ENCODE measurements at places on chromosomes 3 and 15.

DNA sequence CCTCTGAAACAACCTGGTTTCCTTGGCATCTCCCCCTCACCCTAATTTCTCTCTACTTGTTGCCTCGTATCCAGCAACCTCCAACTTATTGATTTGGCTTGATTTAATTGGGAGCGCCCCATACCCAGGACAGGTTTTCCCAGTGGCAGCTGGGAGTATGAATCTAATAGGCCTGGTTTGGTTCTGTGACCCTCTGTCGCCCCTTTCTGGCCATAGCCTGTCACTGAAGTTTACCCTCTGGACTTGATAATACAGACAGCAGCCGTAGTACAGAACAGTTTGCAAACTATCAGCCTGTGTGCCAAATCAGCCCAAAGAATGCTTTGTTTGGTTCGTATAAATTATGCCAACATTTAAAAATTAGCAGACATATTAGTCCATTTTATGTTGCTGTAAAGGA, 525.1 kb upstream of the GOLIM4 start:
- DNase-seq: no peak

- no peak for DNase-seq
These were observed 75.5 kb downstream of the MSL2 start for GRCh38 chr3:136120373-136121348.

- DNase-seq: peak; percentile 34
These were observed 93.9 kb downstream of the RBPMS2 start for GRCh38 chr15:64681424-64682024.

DNA sequence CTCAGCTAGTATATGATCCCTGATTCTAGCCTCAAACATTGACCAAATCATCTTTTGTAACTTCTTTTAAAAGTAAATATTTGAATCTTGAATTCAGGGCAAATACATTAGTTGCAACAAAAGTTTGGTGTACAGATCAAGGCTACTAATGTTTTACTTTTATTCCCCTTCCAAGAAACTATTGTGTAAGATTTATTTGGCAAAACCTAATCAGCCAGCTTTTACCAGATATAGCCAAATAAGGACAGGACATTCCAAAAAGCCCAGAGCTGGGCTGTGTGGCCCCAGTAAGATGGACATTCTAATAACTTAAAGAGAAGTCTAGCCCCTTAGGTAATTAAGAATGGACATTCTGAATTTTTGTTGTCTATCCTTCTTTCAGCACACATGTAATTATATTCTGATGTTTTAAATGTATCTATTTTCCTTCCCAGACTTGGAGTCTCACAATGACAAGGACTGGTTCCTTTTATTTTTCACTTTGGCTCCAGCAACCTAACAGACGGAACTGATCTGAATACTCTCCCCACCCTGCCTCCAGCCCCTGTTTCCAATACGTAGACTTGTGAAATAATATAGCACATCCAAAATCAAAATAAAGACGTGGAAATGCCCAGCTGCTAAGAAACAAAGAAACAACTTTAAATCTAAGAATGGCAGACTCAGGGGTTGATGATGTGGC, 48.1 kb downstream of the STARD5 start:
- DNase-seq: no peak

- no peak for DNase-seq
These were observed 74.7 kb downstream of the SNRK start for GRCh38 chr3:43361077-43361476.

- no peak for DNase-seq
These were observed 6.9 kb downstream of the CYFIP1 start for GRCh38 chr15:22973286-22973685.

- DNase-seq: no peak
These were observed 108.9 kb downstream of the CCNL1 start for GRCh38 chr3:157051055-157051454.

- DNase-seq: no peak
These were observed 25.4 kb downstream of the COMMD2 start for GRCh38 chr3:149726716-149727407.

GRCh38 chr3:99534951-99535704, 103.3 kb upstream of the COL8A1 start:
- DNase-seq: no peak

- no peak for DNase-seq
These were observed 53.3 kb downstream of the RARB start for GRCh38 chr3:25481386-25481785.

DNA sequence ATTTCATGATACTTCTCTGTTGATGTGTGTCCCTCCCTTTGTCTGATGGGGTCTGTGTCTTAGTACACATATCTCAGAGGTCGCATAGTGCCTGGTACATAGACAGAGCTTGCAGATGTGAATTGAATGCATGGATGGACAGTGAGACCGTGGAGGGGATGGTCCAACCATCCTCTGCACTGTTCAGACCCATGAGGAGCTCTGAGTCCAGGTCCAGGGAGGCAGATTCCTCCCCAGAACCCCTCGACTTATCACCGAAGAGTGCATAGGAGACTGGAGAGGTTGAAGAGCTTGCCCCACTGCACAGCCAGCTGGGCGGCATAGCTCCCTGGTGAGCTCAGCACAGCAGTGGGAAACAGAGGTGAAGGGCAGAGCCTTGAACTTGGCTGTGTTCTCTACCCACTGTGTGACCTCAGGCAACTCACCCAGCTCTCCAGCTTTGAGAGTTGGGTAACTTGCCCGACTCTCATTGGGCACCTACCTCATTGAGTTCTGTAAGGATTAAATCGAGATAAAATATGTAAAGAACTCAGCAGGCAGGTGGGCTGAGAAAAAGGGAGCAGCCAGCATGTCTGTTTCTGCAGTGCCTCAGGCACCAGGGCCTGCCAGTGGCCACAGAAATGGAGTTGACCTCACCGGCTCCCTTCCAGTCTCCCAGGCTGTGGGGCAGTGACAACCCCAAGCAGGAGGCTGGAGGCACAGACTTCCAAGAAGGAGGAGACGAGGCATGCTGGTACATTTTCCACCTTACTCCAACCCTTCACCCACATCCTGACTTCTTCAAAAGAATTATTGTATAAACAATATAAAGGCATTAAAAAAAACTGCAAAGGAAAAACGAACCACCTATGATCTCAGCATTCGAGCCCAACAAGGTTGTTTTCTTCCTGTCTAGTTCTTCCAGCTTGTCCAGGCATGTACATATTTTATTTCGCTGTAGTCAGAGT, 54.1 kb upstream of the TFRC start:
- DNase-seq: no peak

- no peak for DNase-seq
These were observed 24.6 kb upstream of the DMXL2 start for GRCh38 chr15:51647128-51647562.

- DNase-seq: no peak
These were observed 166.4 kb upstream of the EOMES start for GRCh38 chr3:27888562-27888961.

DNA sequence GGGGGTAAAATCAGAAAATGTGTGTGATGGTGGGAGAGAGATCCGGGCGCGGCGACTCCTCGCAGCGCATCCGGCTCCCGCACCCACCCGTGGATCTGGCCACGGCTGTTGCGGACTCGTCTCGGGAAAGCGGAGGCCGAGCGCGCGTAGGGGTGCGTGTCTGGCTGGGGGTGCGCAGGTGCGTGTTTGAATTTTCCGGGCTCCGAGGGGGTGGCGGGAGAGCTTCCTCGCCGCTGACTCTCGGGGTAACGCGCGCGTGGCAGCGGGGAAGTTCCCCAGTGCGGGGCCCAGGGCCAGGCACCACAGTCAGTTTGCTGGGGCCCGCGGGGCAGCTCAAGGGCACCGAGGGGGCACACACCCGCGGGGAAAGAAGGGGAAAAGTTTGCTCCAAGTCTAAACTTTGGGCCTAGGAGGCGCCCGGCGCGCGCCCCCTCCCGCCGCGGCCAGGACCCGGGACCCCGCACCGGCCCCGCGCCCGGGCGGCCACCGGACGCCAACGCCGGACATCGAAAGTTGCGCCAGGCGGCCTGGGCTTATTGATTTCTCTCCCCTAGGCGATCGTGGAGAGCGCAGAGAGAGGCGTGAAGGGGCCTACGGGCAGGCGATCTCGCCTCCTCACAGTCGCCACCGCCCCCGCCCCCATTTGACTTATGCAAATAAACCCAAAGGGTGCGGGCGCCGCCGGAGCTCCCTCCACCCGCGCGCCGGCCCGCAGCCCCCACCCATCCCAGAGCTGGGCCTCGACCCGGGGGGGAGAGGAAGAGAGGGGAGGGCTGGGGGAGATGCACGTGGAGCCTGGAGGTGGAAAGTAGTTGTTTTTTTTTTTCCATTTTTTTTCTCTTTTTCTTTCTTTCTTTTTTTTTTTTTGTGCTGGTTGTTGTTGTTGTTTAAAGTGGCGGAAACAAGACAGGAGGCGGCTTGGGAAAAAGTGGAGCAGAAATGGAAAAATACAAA, 639 bp downstream of the FOXP1 start:
- DNase-seq: peak; percentile 60

GRCh38 chr3:197958346-197958745, 1.7 kb upstream of the LMLN start:
- DNase-seq: no peak

DNA sequence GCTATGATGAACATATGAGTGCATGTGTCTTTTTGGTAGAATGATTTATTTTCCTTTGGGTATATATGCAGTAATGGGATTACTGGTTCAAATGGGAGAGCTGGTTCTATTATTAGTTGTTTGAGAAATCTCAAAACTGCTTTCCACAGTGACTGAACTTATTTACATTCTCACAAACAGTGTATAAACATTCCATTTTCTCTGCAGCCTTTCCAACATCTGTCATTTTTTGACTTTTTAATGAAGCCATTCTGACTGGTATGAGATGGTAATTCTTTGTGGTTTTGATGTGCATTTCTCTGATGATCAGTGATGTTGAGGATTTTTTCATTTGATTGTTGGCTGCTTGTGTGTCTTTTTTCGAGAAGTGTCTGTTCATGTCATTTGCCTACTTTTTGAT, 1124.2 kb downstream of the NAALADL2 start:
- no peak for DNase-seq

- peak; percentile 91 for DNase-seq
These were observed 901 bp downstream of the NAA50 start for GRCh38 chr3:113744941-113745755.

DNA sequence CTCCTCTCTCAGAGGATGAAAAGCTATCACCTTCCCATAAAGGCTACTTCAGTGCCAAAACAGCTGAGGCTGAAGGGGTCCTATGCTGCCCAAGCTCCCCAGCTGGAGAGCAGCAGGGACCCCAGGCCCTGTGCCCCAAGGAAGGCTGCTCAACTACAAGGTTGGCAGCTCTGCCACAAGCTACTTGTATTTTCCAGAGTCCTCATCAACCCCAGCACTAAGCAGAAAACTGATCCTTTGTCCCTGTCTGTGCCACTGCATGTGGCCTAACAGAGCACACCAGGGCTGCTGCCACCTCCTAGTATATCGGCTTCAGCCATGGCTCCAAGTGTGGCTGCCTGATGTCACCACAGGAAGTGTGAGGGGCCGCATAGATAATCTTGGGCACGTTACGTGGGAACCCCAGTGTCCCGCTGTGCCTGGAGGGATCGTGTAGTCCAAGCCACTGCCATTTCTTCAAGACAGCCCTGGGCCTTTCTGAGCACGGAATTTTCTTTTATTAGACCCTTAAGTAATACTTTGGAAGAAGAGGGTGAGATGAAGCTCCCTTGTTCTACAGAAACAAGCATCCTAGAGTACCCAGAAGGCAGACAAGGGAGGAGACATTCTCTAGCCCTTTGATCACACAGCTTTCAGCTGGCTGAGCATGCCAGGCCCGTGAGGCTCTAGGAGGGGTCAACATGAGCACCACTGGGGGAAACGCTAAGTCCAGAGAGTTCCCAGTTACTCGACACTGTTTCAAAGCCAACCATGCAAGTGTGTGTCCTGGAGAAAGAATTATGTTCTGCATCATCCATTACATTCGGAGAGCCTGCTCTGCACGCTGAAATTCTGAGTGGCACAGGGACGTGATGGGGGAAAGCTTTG, 60.7 kb downstream of the CAPN7 start:
- no peak for DNase-seq

- no peak for DNase-seq
These were observed 12.8 kb downstream of the LACTB start for GRCh38 chr15:63134245-63134985.

- DNase-seq: no peak
These were observed 55.1 kb downstream of the LARS2 start for GRCh38 chr3:45443459-45443858.
